WTC11 (cell line): ENCODE measurements at places on chromosomes 3 and 15. TPM values are rescaled to one million over a fixed set of nuclear protein-coding genes. Genes with fewer than 3 reads are reported as not detected.

GOLIM4 gene
- 23.9 to 30.0 TPM (median 23.9 TPM) in 3 replicates for total RNA-seq

GRCh38 chr3:24686808-24687207 lies 192.2 kb upstream of the THRB start:
- no peaks in the 10 kb centered on the region for H3K27me3 ChIP-seq
- no peak overlapping the region for H3K4me3 ChIP-seq
- no peak for DNase-seq
- H3K36me3 ChIP-seq = no peaks in the 10 kb centered on the region
- no peak overlapping the region for H3K27ac ChIP-seq
- peaks cover 36% of the 10 kb centered on the region for H3K4me1 ChIP-seq

CCDC39 gene
- 0.44 to 0.98 TPM in 2 of 3 replicates, not detected in the other for total RNA-seq

RBM6 gene
- 115 to 122 TPM (median 118 TPM) in 3 replicates for total RNA-seq

GRCh38 chr3:62496503-62496902 lies 123.2 kb upstream of the FEZF2 start:
- peaks cover 8% of the 10 kb centered on the region for H3K4me1 ChIP-seq
- no peak overlapping the region for H3K27ac ChIP-seq
- no peak overlapping the region for H3K4me3 ChIP-seq
- H3K27me3 ChIP-seq = no peaks in the 10 kb centered on the region
- no peaks in the 10 kb centered on the region for H3K36me3 ChIP-seq

C3orf20 gene
- total RNA-seq = not detected in 3 replicates

- H3K4me3 ChIP-seq = no peak overlapping the region
- peaks cover 46% of the 10 kb centered on the region for H3K36me3 ChIP-seq
- H3K27ac ChIP-seq = peak overlapping the region; percentile 24; the same call in 1 of the 2 replicates
- H3K4me1 ChIP-seq = peaks cover 46% of the 10 kb centered on the region
- no peak for DNase-seq
These were observed 3.4 kb downstream of the CLDND1 start for GRCh38 chr3:98519351-98519750.

ZBTB20 gene
- total RNA-seq = 1.1 to 1.5 TPM (median 1.3 TPM) in 3 replicates
